ENCODE measurements at places on chromosomes 16 and 17. TPM values are rescaled to one million over a fixed set of nuclear protein-coding genes. Genes with fewer than 3 reads are reported as not detected.

DNA sequence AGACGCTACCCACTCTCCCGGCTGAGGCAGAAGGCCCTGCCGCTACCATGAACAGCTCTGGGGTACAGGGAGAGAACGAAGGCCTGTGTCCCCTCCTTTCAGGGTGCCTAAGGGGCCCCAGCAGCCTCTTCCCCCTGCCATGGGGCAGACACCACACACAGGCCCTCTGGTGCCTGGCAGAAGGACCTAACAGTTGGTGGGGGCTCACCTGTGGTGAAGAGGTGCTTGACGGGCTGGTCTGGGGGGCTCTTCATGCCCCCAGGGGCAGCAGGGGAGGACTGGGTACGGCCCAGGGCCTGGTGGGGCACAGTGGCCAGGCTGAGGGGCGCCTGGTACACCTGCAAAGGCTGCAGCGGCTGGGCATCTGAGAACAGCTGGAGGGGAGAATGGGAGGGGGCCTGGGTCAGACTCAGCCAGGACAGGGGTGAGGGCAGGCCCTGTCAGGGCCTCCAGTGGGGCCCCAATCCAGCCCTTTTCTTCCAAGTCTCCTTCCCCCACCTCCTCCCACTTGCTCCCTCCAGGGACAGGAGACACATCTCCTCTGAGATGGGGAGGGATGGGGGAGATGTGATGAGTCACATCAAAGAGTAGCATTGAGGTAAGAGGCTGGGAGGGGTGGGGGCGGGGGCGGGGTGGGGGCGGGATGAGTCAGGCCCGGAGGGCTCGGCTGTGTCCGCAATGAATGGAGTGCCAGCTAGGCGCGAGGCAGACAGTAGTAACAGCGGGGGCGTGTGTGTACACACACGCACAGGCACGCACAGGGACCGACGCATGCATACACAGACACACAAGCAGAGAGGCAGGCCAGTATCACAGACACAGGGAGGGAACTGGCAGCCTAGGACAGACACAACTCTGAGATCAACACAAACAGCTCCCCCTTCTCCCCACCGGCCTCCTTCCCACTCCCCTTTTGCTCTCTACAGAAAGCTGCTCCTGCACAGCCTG is 16.1 kb downstream of the G6PC3 start:
- peak; percentile 58 for DNase-seq

DNA sequence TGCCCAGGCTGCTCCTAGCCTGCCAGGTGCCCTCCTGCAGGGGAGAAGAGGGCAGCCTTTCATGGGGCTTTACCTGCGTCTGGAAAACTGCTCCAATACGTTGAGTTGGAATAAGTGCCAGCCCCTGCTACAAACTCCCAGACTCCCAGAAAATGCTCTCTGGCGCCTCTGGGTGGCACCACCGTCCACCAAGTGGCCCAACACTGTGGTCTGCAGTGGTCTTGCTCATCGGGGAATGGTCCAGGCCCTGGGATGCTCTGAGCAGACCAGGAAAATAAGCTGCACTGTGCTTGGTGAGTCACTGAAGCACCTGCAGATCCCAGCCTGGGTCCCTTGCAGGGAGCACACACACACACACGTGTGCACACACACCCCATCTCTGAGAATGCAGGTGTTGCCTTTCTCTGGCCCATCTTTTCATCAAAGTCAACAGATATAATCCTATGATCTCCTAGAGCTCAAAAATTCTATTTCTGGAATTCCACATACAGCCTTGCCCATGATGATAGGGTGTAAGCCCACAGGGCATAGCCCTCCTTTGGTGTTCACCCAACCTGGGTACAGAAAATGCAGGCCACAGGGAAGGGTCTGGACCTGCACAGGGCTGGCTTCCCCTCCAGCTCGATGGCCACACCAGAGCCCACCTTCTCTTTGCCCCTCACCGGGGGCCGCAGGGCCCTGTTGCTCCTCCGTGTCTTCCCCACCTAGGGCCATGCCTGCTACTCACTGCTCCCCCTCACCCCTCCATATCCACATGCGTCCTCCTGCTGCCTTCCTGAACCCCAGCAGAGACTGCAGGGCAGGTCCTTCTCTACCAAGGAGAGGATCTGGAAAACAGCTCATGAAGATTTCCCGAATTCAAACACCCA is 20.5 kb downstream of the CDIP1 start:
- peak; percentile 45 for DNase-seq

DNA sequence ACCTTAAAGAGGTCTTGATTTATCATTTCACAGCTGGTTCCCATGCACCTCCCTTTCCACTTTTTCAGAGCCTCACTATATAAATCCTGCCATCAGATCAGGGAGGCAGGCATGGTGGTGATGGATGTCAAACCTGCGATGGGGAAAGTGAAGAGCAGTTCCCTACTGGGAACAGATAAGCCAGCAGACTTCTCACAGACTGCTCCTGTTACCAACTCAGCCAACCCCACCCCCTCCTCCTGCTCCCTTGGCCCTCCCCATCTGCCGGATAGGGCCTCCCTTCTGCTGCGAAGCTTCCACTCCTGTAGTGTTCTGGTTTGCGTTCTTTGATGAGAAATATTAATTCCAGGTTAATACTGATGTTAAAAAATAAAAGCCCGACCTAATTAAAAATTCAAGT is 232.1 kb downstream of the STX8 start:
- no peak for DNase-seq

GRCh38 chr16:28321700-28322411 is 29.5 kb downstream of the SBK1 start:
- peak; percentile 61 for DNase-seq

DNA sequence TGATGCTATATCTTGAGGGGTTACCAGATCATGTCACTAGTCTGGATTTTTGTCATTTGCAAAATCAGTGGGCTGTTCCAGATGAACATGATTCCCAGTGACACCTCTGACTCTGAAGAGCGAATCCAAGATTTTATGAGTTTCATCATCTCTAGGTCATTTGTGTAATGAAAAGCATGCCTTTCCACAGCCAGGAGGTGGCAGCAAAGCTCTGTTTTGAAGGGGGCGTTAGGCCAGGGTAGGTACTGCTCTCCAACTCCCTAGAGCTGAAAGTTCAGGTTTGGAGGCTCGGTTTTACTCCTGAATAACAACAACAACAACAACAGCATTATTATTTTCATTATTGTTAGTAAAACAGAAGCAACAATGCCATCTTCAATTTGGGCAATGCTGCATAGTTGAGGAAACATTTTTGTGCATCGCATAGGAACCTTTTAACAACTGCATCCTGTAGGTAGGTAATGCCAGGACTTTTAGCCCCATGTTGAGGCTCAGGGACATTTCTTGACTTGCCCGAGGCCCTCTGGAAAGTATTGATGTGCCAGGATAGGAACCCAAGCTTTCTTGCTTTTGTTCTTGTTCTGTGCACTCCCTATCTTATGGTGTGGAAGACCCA is 77.0 kb downstream of the MYH13 start:
- no peak for DNase-seq

GRCh38 chr17:74981318-74981978 is 6.0 kb upstream of the CDR2L start:
- no peak for DNase-seq

GRCh38 chr16:11015076-11015475 is 70.7 kb downstream of the CLEC16A start:
- DNase-seq: no peak

- DNase-seq: no peak
Measured at GRCh38 chr16:29674188-29674587, 4.8 kb upstream of the QPRT start.

DNA sequence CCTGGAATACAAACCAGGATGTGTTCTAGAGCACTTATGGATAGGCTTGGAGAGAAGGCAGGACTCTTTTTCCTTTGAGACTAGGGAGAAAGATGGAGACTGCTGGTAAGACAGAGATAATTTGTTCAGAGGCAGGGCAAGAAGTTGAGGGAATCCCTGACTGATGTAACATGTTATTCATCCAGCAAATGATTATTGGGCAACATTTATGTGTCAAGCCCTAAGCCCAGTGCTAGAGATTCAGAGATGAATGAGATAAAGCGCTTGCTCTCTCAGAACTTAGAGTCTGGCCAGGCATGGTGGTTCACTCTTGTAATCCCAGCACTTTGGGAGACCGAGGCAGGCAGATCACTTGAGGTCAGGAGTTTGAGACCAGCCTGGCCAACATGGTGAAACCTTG is 47.8 kb upstream of the NUFIP2 start:
- no peak for DNase-seq

DNA sequence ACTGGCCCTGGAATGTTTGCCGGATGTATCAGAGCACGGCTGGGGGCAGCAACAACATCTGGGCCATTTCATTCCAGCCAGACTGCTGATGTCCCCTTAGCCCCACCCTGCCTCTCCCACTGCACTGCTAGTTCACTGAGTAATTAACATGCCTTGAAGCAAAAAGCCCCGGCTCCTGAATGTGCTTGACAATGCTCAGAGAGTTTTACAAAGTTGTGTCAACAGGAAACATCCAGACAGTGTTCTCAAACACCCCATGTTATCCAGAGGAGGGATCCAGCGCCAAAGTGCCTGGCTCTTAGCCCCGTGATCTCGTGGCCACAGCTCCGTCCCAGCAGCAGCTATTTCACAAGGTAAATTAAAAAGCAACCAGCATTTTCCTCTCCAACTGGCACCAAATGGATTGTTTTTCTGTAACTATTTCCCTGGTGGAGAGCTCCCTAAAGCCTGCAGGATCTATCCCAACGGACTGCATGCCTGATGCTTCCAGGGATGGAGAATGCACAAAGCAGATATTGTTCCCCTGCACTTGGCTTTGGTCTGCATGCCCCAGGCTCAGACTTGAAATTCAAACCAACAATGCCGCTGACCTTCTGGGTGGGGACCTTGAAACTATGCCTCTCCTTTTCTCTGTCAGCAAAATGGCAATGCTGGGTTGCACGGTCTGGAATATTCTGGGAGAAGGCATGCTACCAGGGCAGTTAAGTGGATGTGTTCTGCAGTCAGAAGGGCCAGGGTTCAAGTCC is 115.6 kb upstream of the CDH5 start:
- no peak for DNase-seq

- DNase-seq: peak; percentile 76
Measured at GRCh38 chr17:40331743-40332641, 23.0 kb downstream of the RARA start.

DNA sequence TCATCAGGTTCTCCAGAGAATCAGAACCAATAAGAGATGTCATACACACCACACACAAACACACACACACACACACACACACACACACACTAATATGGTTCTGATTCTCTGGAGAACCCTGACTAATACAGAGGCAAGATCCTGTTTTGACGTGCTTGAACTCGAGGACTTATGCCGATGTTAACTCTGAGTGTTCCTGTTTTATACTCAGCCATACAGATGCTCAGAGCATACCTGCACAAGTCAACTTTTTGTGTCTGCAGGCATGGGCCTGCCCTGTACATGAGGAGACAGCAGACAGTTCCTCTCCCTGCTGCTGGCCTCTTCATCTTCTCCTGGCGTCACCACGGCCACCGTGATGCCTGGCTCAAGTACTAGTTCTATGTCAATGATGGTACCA is 635.9 kb downstream of the WWOX start:
- no peak for DNase-seq

GRCh38 chr16:87592018-87592712 is 10.1 kb upstream of the JPH3 start:
- no peak for DNase-seq

- DNase-seq: no peak
Measured at GRCh38 chr17:1322480-1322879, 43.0 kb downstream of the TRARG1 start.

DNA sequence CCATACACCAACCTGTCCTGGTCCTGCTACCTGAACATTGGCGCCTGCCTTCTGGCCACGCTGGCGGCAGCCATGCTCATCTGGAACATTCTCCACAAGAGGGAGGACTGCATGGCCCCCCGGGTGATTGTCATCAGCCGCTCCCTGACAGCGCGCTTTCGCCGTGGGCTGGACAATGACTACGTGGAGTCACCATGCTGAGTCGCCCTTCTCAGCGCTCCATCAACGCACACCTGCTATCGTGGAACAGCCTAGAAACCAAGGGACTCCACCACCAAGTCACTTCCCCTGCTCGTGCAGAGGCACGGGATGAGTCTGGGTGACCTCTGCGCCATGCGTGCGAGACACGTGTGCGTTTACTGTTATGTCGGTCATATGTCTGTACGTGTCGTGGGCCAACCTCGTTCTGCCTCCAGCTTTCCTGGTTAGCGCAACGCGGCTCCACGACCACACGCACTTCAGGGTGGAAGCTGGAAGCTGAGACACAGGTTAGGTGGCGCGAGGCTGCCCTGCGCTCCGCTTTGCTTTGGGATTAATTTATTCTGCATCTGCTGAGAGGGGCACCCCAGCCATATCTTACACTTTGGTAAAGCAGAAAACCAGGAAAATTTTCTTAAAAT is 21.5 kb downstream of the TMEM204 start:
- peak; percentile 27 for DNase-seq

DNA sequence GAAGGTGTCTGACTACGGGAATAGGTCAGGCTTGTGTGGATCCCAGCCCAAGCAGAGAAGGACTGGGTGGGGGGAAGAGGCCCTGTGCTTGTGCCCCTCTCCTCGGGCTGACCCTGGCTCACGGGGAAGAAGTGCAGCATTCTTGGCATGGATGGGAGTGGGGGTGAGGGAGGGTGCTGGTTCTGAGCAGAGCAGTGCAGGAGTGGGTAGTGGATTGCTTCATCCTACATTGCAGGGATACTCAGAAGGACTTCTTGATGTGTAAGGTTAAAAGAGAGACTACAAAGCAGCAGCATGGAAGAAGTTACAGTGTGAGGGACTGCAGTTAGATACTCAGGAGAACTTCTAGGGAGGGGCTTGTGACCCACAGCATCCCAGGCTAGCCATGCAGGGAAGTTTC is 2.1 kb downstream of the ARHGAP23 start:
- DNase-seq: no peak

- no peak for DNase-seq
Measured at GRCh38 chr17:30210366-30210765, 25.1 kb downstream of the SLC6A4 start.

The CCL1 gene
- not detected for total RNA-seq

The SOX9 gene
- 21.7 TPM for total RNA-seq

The HID1 gene
- 32.1 TPM for total RNA-seq

The KRT12 gene
- not detected for total RNA-seq

The OR1E1 gene
- not detected for total RNA-seq

The TOX3 gene
- not detected for total RNA-seq

The ITGB4 gene
- 448 TPM for total RNA-seq

The NPIPB4 gene
- 399 TPM for total RNA-seq

The RGS11 gene
- not detected for total RNA-seq

The SULT1A3 gene
- total RNA-seq: 95.2 TPM
